Fibroblast of skin of back (primary cell): ENCODE measurements at places on chromosomes 7 and 10.

DNA sequence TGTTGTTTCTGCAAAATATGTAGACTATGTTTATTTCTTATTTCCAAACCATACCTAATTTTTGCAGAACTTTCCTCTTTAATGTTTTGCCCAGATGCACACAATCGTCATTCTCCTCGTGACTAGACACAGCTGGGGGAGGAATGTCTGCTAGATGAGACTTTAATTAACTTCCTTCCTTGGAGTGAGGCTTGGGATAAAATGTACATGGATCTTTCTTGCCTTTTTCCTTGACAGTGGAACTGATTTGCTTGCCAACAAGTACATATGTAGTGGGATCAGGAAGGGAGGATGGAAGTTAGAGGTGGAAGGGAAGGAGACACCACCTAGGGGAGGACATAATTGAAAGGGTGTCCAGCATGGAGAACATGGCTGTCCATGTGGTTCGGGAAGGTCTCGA, 172.5 kb downstream of the VTI1A start:
- no peak for DNase-seq

GRCh38 chr7:96330193-96330592, 8.3 kb upstream of the SLC25A13 start:
- no peak for DNase-seq

DNA sequence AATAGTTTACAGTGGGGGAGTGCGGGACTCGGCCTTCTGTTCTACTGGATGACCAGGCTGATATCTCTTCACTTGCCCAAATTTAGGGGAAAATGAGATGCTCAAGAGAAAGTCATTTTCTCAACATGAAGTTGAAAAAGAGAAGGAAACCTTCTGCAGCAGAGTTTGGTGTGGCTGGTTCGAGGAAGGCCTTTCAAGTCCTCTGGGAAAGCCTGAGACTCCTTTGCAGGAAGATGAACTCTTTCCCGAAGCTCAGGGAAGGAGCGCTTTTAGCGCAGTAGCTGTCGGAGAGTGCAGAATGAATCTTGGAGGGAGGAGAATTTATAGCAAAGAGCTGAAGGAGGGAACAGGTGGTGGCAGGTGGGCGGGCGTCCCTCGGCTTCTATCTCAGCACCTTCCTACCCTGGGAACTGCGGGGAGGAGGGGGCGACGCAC, at the start of gene ATOH7:
Gene ATOH7, minus strand, starts transcription at position 297 of the 435 bp plus-strand sequence. CDS start 436 bp downstream, outside the sequence.
- DNase-seq = no peak

DNA sequence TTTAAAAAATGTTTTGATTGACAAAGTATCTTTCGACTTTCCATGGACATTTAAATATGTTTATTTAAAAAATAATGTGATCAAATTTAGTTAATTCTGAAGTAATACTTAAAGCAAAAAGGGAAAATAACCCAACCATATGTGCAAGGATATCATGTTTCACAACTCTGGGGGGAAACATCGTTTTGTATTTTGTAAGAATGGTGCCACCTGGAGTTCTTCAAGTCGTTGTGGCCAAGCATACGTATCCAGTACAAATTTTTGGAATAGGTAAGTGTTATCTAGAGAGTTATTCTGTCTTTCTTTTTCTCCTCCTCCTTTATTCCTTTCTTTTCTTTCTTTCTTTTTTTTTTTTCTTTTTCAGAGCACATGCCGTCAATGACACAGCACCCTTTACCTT, 176.2 kb upstream of the CSTF2T start:
- DNase-seq = no peak
